ENCODE measurements at places on chromosomes 5 and 9.
A peak's percentile ranks its signal among the peaks of the same experiment; 100 is the strongest.

DNA sequence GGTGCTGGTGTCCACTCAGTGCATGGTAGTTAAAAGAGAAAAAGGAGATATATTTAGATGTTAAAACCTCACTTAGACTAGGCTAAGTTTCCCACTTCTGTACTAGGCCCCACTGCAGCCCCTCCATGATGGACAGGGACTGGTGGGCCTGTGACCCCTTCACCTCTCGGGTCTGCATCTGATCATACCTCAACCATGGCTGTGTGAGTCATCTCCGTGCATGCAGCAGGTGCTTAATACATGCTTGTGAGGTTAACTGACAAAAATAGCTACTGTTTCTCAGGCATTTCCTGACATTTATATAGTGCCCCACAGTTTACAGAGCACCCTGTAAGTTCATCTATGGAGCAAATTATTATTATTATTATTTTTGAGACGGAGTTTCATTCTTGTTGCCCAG lies 8.4 kb upstream of the URM1 start:
- no peak for DNase-seq

DNA sequence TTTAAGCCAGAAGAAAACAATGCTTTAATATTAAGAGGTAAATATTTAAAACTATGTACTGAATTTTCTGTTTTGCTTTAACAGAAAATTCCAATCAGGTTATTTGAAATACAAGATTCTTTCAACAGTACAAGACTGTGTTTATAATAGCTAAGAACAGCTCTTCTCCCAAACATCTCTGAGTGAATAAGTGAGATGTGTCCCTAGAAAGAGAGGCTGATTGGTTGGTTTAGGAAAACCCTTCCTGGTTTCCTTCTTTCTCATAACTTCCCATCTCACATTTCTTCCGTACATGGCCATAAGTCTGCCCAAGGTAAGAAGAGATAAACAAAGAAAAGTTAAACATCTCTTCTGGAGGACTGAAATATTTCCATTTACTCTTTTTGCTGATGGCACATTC lies 145.9 kb downstream of the FANCC start:
- peak; percentile 26 for DNase-seq

DNA sequence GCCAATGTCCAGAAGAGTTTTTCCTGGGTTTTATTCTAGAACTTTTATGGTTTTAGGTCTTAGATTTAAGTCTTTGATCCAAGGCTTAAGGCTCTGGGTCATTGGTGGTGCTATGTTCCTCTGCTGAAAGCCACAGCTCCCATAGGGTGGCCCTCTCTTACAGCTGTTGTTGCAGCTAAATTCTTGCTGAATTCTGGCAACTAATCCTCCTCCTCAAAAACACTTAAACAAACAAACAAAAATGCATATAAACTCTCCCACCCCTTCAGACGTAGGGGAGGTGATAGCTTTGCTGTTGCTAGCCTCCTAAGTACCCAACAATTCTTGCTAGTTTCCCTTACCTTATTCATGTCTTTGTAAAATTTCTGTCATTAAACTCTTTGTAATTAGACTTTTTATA lies 30.2 kb downstream of the IQGAP2 start:
- DNase-seq, result no peak

GRCh38 chr5:157892974-157893373 lies 34.0 kb upstream of the CLINT1 start:
- DNase-seq, result no peak

DNA sequence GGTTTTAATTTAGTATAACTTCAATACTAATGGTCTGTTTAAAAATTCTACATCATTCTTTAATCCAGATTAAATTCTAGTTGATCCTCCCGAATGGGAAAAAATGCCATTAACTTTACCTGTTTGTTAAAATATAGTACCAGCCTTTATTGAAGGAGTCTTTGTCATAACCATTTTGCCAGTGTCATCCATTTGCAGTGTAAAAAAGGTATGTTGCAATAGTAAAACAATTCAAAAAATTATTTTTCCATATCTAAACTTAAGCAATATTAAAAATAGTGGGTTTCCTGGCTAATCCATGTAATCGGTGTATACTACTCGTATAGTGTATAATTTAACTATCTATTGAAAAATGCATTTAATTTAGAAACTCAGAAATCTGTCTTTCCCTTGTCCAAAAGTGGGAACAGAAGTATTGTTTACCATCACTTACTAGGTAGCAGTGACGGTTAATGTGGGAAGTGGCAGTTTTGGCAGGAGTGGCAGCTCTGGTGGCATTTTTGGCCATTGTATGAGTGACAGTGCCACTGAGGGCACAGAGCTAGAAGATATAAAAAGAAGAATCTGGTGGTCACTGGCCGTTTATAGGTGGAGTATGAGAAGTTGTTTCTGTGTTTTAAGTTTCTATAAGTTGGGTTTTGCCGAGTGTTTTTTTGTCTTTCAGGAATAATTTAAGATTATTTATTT lies 1.9 kb downstream of the AP3S1 start:
- no peak for DNase-seq

DNA sequence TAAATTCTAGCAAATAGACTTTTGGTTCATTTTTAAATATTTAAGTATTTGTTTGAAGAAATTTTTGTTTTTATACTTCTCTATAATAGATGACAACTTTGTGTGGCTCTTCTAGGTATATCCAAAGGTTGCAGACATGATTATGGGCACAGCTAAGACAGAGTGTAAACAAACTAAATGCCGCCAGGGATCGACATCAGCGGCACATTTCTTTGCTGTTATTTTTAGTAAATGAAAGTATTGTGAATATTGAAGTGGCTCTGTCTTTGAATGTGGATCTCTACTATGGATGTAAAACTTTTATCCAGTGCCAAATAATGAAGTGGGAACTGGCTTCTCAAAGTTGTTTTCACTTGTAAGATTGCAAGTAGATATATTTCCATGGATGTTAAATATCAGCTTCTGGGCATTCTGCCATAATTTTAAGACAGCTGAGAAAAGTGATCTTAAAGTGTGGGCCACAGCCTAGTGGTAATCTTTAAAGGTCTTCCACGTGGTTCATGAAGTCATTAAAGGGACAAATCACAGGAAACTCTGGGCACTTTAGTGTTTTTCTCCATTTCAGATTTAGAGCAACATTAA lies 589.9 kb downstream of the ZNF608 start:
- DNase-seq, result no peak

GRCh38 chr9:11142965-11143738 lies 530.4 kb upstream of the PTPRD start:
- no peak for DNase-seq

- DNase-seq, result no peak
Measured at GRCh38 chr5:43772764-43773477, 169.9 kb downstream of the NNT start.

DNA sequence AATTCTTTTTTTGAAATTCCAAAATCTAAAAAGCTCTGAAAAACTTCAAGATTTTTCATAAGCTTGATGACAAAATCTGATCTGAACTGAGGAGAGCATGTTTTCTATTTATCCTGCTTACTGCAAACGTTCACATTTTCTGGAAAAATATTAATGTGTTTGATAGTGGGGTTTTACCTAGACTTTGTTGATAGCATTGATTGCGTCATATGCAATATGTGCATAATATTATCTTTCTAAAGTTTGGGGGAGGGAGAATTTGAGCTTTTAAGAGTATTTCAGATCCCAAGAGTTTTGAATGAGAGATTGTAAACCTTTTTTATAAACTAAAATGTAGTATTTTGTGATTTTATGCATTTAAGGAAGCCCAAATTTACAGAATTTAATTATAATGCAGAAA lies 62.8 kb upstream of the CDH6 start:
- no peak for DNase-seq

DNA sequence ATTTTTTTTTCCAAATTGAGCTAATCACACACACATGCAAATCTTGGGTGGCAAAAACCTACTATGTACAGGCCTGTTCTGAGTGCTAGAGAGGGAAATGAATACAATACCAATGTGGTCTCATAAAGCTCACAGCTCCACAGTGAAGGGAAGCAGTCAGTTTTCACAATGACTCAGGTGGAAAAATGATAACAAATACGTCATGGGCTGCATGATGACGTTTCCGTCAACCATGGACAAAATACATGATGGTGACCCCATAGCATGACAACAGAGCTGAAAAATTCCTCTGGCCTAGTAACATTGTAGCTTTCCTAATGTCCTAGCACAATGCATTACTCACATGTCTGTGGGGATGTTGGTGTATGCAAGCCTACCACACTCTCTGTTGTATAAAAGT lies 252.5 kb downstream of the TRIM32 start:
- DNase-seq, result peak; percentile 14

- no peak for DNase-seq
Measured at GRCh38 chr9:121807823-121808278, 156.4 kb downstream of the DAB2IP start.

DNA sequence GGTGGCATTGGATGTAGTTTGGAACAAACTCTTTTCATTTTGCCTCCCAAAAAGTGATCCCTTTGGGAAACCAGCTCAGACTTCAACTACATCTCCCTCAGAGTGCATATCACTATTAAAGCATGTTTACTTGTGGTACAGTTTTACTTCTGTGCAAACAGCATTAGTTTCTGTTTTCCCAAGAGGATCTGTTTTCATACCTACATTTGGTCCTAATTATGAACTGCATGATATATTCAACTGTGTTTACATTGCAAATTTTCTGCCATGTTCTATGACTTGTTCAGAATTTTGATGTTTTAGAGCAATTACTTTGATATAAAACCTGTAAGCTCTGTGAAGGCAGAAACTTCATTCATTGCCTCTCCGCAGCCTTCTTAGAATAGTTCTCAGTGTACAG lies 681.5 kb upstream of the ACO1 start:
- DNase-seq, result no peak
